ENCODE measurements at places on chromosomes 2 and 18.

- DNase-seq, result no peak
Observed at GRCh38 chr2:175734686-175735085, 267.4 kb downstream of the LNPK start.

DNA sequence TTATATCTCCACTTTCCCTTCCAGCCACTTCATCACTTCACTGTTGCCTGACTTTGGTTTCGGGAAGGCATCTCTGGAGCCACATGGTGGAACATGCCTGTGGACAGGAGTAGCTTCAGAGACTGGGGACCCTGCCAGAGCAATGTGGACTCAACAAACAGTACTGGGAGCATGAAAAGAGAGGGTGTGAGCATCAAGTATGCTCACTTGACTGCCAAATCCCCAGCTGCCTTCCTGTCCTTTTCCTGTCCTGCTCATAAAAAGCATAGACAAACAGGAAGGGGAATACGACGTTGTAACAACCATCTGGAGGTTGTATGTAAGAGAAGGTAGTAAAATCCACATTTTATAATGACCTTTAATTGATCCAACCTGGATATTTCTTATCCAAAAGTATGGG lies 61.3 kb upstream of the CSRNP3 start:
- DNase-seq, result no peak

DNA sequence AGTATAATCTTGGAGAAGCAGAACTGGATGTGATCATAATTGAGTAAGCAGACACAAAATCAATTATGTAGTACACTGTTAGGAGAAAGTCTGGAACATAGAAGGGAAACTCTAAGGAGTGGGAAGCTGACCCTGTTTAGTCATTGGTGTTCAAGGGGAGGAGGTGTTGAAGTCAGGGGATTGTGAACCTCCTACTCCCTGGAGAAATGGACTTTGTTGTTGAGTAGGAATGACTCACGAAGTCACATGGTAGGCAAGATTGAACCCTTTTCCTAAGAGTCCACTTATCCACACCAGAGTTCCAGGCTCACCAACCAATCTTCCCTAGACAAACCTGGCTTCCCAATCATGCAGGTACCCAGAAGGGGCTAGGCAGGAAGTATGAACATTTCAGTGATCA lies 81.0 kb upstream of the BCL11A start:
- DNase-seq, result no peak

GRCh38 chr2:166768393-166769123 lies 119.7 kb upstream of the XIRP2 start:
- no peak for DNase-seq

GRCh38 chr18:60978338-60978737 lies 354.9 kb upstream of the CDH20 start:
- DNase-seq, result no peak

DNA sequence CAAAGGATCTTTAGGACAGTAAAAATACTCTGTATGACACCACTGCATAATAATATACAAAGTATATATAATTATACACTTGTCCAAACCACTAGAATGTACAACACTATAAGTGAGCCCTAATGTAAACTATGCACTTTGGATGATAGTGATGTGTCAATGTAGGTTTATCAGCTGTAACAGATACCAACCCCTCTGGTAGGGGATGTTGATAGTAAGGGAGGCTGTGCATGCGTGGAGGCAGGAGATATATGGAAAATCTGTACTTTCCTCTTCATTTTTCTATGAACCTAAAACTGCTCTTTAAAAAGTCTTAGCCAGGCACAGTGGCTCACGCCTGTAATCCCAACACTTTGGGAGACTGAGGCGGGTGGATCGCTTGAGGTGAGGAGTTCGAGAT lies 37.5 kb upstream of the SP3 start:
- no peak for DNase-seq

DNA sequence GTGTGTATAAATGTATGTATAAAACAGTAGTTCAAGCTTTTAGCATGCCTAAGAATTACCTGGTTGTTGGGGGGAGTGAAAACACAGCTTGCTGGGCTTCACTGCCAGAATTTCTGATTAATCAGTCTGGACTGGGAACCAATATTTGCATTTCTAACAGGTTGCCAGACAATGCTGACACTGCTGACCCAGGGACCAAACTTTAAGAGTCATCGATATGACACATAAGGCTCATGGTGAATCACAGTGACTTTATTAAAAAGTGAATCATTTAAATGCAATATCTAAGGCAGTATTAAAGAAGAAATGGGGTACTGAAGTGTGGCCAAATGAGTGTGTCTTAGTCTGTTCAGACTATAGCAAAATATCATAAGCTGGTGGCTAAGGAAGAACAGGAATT lies 195.9 kb upstream of the DTNA start:
- DNase-seq, result no peak

DNA sequence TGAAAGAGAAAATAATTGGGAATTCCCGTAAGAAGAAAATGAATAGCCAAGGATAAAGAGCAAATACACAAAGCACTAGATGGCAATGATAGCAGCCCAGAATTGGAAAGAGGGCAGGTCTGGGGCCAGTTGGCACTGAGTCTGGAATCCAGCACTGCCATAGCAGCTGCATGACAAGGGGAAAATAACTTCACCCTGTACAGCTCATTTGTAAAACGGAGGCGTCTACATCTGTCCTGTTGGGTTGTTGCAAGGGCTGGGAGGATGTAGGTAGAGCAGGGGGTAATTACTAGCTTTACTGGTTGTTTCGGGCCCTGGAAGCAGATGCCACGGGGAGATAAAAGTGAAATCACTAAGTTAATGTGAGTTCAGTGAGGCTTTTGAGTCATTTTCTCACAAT lies 110.0 kb upstream of the RASGRP3 start:
- no peak for DNase-seq

DNA sequence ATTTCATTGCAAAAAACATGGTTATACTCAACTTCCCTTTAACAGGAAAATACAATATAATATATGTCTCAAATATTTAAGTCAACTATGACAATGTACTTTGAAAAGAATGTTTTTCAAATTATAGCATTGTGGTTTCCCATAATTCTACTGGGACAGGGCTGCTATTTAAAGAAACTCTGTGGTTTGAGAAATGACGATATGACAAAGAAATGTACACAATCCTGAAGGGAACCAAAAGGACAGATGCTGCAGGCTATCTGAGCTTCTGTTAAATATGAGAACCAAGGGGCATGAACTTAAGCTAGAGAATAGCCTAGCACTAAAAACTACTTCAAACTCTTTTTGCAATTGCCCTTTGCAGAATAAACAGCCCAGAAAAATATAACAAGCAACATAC lies 415.9 kb downstream of the GRB14 start:
- DNase-seq, result no peak

GRCh38 chr2:179454443-179455171 lies 190.0 kb upstream of the SESTD1 start:
- DNase-seq, result no peak

DNA sequence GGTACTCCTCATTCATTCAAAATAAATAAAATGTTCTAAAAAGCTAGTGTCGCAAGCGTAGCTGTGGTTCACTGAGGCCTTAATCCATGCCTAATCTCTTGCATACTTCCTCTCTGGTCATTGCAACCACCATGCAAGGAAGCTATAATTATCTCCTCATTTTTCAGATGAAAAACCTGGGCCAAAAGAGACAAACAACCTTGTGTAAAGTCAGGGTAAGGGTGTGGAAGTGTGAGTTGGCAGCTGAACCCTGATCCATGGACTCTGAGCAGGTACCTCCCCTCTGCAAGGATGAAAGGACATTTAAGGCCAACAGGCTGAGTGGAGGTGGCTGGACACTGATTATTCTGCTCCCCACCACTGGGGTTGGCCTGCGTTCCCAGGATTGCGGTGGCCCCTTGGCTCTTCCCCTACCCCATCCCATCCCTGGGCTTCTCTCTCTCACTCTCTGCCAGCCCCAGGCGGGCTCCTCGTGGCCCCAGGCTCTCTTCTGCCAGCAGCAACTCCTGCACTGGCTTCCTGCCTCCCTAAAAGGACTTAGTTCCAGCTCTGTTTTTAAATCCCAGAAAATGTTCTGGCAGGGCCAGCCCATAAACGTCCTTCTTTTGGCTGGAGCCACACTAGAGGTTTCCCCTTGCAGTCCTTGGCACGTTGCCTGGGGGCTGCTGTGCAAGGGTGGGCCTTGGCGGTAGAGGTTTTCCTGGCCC lies 72.0 kb upstream of the AFF3 start:
- no peak for DNase-seq

DNA sequence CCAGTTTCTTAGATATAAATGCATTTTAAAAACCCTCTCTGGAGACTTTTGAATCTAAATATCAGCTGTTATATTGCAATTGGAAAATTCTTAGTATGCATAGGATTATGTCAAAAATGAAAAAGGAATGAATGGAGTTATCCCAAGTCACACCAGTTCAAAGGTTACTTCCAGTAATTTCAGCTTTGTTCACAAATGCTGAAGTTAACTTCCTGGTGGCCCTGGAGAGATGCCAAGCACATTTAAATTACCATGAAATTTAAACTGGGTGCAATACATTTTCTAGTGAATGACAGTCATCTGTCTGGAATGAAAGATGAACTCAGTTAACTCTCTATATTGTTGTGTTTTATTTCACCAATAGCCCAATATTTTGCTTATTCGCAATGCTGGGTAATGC lies 753.9 kb downstream of the SUCLG1 start:
- DNase-seq, result no peak

GRCh38 chr2:27128668-27129571 lies 5.3 kb downstream of the ABHD1 start:
- DNase-seq, result no peak

DNA sequence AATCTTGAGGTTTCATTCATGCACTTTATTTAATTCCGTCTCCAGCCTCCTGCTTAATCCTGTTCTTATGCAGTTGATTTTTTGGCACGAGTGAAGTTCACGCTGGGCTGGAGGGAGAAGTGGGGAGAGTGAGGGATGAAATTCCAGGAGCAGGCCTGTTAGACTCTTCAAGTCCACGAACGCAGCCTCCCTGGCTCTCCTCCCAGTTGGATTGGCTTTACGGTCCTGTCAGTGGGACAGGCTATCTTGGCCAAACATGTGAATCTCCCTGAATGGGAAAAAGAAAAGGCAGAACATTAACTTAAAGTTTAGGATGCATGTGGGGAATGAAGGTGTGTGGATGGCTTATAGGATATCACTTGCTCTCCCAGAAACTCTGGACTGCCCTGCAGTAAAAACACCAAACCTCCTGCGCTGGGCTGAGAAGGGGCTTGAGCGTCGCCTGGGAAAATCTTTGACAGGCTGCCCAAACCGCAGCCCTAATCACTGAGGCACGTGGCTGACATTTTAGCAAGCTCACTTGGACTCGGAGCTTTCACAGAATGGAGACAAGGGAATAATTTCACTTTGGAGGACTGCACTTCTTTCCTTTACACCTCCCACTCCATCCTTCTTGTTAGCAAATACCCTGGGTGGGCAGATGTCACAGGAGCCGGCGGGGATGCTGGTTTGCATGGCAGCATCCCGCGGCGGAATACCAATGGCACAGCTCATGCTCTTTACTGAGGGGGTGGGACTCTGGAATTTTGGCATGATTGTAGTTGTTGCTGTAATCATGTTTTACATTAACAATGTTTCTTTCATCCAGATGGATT lies 93.9 kb downstream of the ACKR3 start:
- no peak for DNase-seq

DNA sequence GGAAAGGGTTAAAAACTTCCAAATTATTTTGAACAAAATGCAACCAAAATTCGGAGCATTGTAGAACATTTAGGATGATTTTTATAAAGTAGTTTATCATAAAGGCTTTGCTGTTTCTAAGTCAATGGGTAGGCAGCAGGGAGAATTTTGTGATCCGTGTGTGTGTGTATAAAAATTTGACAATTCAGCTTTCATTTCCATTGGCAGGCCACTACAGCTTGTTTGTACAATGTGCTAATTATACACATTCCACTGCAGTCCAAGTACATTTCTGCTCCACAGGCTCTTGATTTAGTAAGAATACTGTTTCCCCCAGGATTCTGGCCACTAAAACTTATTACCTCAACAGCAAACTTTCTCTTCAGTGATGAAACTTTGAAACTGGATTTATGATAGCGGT lies 71.8 kb upstream of the LTBP1 start:
- no peak for DNase-seq

Data from CD4-positive, alpha-beta T cell treated with Interleukin-1 beta for 1 hour (primary cell).